ENCODE measurements at places on chromosomes 4 and X. TPM values are rescaled to one million over a fixed set of nuclear protein-coding genes. Genes with fewer than 3 reads are reported as not detected.

DNA sequence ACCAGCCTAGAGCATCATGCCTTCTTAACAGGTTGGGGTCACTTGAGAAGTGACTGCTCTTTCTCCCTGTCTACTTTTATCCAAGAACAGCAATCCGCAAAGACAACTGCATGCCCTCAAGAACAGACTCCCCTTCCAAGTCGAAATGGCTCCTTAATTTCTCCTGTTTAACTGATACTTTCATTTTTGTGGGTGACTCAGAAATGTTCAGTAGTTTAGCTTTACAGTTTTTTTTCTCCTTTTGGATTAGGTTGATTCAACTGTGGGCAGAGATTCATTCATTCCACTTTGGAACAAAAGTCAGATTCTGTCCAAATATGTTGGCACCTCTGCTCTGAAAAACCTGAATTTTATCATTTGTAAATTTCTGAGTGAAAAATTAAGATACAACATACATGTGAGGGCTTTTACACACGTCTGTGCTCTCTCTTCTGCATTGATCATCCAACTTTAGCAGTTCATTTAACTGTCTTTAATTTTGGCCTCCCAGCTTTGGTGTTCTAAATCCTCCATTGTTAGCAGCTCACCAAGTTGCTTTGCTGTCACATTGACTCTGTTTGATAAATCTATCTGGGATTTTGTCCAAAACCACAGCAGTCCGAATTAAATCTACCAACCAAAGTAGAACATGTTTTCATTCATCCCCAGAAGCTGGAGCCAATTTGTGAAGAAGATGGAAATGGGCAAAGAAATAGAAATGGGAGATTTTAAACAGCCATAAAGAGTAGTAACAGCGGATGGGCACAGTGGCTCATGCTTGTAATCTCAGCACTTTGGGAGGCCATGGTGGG is 50.0 kb downstream of the HOPX start:
- H3K27me3 ChIP-seq: no peaks in the 10 kb centered on the region
- DNase-seq: no peak
- no peaks in the 10 kb centered on the region for H3K4me1 ChIP-seq
- no peaks in the 10 kb centered on the region for H3K36me3 ChIP-seq
- no peak overlapping the region for H3K27ac ChIP-seq
- H3K4me3 ChIP-seq: no peak overlapping the region

The RBMXL3 gene
- total RNA-seq: not detected

GRCh38 chrX:121876305-121876704 is 828.9 kb downstream of the GLUD2 start:
- no peaks in the 10 kb centered on the region for H3K4me1 ChIP-seq
- no peaks in the 10 kb centered on the region for H3K27me3 ChIP-seq
- H3K27ac ChIP-seq: no peak overlapping the region

The SPANXB1 gene
- total RNA-seq: not detected

DNA sequence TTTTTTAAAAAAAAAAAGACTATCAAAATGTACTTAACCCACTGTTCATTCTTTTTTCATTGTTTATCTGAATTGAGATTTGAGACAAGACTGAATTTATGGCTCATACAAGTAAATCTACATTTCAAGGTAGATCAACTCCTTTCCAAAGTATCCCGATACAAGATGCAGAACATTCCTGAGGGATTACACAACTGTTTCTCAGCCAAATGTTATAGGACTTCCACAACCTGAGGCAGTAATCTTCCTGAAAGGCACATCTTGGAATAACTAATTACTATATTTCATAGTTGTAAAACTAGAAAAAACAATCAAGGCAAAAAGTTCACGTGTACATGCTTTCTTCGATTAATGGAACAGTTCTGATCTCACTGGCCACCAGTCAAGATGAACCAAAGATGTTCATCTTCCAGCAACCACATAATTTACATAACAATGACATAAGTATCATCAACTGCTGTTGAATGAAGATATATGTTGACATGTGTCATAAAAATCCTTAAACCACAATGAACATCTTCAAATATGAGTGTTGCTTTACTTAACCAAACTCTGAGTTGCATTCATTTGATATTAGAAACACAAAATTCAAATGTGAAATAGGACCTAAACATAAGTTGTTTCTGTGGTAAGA is 225.2 kb upstream of the DKK2 start:
- H3K4me3 ChIP-seq: no peak overlapping the region
- H3K27ac ChIP-seq: no peak overlapping the region
- no peak for DNase-seq

DNA sequence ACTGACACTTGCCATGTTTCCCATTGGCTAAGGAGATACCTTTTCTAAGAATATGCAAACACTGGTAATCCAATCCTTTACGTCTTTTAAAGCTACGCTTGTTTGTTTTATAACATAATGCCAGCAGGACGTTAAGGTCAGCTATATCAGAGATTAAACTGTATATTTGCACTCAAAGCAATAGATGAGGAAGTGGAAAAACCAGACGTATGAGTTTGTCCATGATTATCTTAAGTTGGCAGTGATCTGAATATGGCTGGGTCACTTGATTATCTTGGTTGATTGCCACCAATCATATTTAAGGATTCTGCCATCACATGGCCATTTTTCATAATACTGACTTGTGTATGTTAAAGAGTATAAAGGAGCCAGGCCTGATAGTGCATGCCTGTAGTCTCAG is 19.4 kb downstream of the TMSB4X start:
- H3K4me3 ChIP-seq: no peak overlapping the region
- H3K27me3 ChIP-seq: no peaks in the 10 kb centered on the region
- H3K36me3 ChIP-seq: no peaks in the 10 kb centered on the region
- peaks cover 24% of the 10 kb centered on the region for H3K4me1 ChIP-seq
- H3K27ac ChIP-seq: no peak overlapping the region

DNA sequence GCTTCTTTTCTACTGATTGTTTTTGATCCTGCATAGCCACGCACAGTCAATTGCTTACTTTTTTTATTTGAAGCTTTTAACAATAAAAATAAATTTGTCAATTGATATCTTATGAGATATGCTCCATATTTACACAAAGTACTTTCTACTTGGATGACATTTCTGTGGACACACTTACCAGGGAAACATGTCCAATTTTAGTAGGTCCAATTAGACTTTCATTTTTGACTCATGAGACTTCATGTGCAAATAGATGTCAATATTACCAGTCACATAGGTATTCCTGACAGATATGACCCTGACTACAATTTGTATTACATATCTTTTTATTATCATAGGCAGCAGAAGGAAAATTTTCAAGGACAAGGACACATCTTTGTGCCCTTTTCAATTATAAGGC is 219.9 kb upstream of the ANKRD50 start:
- H3K4me3 ChIP-seq: no peak overlapping the region
- H3K4me1 ChIP-seq: no peaks in the 10 kb centered on the region
- H3K27me3 ChIP-seq: no peaks in the 10 kb centered on the region
- no peak overlapping the region for H3K27ac ChIP-seq

DNA sequence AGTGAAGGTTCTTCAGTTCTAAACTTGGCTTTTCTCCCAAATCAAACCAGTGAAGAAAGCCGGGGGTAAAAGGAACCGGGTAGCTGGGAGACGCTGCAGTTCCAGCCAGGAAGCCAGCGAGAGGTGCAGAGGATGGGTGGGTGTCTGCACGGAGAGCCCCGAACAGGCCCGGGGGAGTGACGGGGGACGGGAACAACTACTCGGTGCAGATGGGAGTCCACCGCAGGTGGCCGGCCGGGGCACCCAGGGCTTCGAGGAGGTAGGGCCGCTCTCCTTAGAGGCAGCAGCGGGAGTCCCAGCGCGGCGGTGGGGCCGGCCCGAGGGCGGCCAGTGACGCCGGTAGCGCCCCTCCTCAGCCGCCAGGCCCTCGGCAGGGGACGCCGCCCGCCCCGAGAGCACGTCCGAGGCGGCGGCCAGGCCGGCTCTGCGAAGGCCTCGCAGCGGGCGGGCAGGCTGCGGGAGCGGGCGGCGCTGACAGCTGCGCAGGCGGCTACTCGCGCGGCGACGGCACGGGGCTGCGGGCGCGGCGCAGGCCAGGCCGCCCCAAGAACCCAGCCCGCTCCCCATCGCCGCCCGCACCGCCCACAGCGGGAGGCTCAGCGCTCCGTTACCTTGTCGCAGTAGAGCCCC is 449 bp downstream of the FBXL5 start:
- H3K36me3 ChIP-seq: no peaks in the 10 kb centered on the region
- H3K4me1 ChIP-seq: peaks cover 63% of the 10 kb centered on the region
- peak overlapping the region; percentile 99 for H3K27ac ChIP-seq
- no peaks in the 10 kb centered on the region for H3K27me3 ChIP-seq
- H3K4me3 ChIP-seq: peak overlapping the region; percentile 80
- DNase-seq: peak; percentile 56

GRCh38 chrX:1393871-1394615 is 2.1 kb upstream of the SLC25A6 start:
- no peak overlapping the region for H3K4me3 ChIP-seq
- no peak overlapping the region for H3K27ac ChIP-seq
- peaks cover 14% of the 10 kb centered on the region for H3K4me1 ChIP-seq
- DNase-seq: no peak
- no peaks in the 10 kb centered on the region for H3K36me3 ChIP-seq
- no peaks in the 10 kb centered on the region for H3K27me3 ChIP-seq

The STIM2 gene
- 10.3 TPM for total RNA-seq

DNA sequence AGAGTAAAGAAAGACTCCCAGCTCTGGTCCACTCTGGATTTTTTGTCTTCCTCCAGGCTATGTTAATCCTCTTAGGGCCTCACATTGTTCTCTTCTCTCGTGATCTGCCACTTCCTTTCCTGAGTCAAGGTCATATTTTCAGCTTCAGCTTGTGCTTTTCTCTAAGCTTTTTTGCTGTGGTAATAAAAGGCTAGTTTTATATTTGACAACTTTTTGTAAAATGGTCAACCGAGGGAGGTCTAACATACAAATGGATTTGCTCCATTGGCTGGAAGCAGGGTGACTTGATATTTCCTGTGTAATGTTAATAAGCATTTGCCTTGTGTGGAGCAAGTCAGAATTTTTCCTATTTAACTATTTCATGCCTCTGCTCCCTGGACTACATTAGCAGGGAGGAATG is 239.7 kb downstream of the RAB28 start:
- no peaks in the 10 kb centered on the region for H3K36me3 ChIP-seq
- H3K27ac ChIP-seq: no peak overlapping the region
- no peaks in the 10 kb centered on the region for H3K4me1 ChIP-seq
- DNase-seq: no peak
- no peaks in the 10 kb centered on the region for H3K27me3 ChIP-seq
- no peak overlapping the region for H3K4me3 ChIP-seq

The ARHGAP24 gene
- total RNA-seq: 4.9 TPM

DNA sequence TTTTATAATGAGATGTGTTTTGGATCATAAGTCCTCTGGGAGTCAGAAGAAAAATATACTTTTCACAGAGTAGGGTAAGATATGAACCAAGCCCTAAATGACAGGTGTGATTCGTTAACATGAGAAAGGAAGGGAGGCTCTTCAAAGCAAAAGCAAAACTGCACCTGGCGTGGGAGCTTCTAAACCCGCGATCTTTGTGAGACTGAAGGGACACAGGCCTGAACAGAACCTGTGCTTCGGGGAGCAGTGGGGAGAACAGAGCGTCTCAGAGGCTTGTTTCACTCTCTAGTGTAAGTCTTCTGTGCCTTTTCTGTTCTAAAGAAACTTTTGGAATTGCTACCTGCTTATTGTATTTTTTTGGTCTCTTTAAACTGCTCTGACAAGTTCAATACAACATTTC is 30.2 kb upstream of the CYP4V2 start:
- H3K4me3 ChIP-seq: no peak overlapping the region
- H3K27ac ChIP-seq: no peak overlapping the region
- H3K4me1 ChIP-seq: no peaks in the 10 kb centered on the region
- no peak for DNase-seq
- no peaks in the 10 kb centered on the region for H3K36me3 ChIP-seq
- H3K27me3 ChIP-seq: no peaks in the 10 kb centered on the region

GRCh38 chrX:49269767-49270248 is at the start of gene PPP1R3F:
PPP1R3F (plus strand) TSS chrX:49269793; CDS start chrX:49269870, 77 bp downstream.
- no peaks in the 10 kb centered on the region for H3K27me3 ChIP-seq
- no peaks in the 10 kb centered on the region for H3K4me1 ChIP-seq
- peak within 1 kb of the TSS; percentile 99 for H3K27ac ChIP-seq
- peak; percentile 20 for DNase-seq

The PNMA5 gene
- total RNA-seq: not detected

The BMPR1B gene
- 7.4 TPM for total RNA-seq

DNA sequence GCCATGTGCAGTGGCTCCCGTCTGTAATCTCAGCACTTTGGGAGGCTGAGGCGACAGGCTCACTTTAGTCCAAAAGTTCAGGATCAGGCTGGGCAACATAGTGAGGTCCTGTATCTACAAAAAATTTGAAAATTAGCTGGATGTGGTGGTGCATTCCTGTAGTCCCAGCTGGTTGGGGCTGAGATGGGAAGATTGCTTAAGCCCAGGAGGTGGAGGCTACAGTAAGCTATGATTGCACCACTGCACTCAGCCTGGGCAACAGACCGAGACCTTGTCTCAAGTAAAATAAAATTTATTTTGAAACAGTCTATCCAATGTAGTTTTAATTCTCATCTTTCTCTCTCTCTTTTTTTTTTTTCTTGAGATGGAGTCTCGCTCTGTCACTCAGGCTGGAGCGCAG is 21.1 kb downstream of the RBM10 start:
- no peak overlapping the region for H3K4me3 ChIP-seq
- H3K4me1 ChIP-seq: no peaks in the 10 kb centered on the region
- H3K27me3 ChIP-seq: no peaks in the 10 kb centered on the region
- peak; percentile 46 for DNase-seq

The FDCSP gene
- total RNA-seq: not detected

The ARAP2 gene
- total RNA-seq: 8.0 TPM

- no peaks in the 10 kb centered on the region for H3K27me3 ChIP-seq
- H3K27ac ChIP-seq: no peak overlapping the region
- H3K36me3 ChIP-seq: no peaks in the 10 kb centered on the region
- peaks cover 4% of the 10 kb centered on the region for H3K4me1 ChIP-seq
- H3K4me3 ChIP-seq: no peak overlapping the region
- DNase-seq: no peak
Measured at GRCh38 chr4:140711910-140712309, 44.3 kb downstream of the TBC1D9 start.

The ABLIM2 gene
- 9.9 TPM for total RNA-seq

DNA sequence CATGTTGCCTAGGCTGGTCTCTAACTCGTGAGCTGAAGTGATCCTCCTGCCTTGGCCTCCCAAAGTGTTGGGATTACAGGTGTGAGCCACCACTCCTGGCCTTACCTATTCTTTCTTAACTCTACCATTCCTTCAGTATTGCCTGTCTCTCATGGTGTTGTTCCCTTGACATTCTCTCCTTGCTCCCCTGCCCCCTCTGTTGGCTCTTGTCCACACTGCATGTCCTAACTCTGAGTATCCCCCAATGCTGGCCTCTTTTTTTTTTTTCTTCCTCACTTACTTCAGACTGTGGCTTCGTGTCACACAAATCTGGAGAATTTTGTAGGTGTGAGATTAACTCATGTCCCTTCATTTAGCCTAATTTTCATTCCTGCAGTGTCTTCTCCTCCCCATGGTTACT is 22.9 kb upstream of the FRMPD4 start:
- no peaks in the 10 kb centered on the region for H3K27me3 ChIP-seq
- H3K4me3 ChIP-seq: no peak overlapping the region
- H3K36me3 ChIP-seq: no peaks in the 10 kb centered on the region
- no peak for DNase-seq
- no peak overlapping the region for H3K27ac ChIP-seq

- H3K36me3 ChIP-seq: no peaks in the 10 kb centered on the region
- H3K27ac ChIP-seq: no peak overlapping the region
- H3K27me3 ChIP-seq: no peaks in the 10 kb centered on the region
- no peak overlapping the region for H3K4me3 ChIP-seq
Measured at GRCh38 chr4:15781427-15782095, 3.4 kb downstream of the CD38 start.

The SCML2 gene
- total RNA-seq: 3.6 TPM

The FAT4 gene
- total RNA-seq: 8.8 TPM

The PRRG3 gene
- not detected for total RNA-seq

The TBC1D8B gene
- total RNA-seq: 61.8 TPM

GRCh38 chr4:87236861-87237260 is 16.4 kb upstream of the KLHL8 start:
- no peak overlapping the region for H3K4me3 ChIP-seq
- no peak overlapping the region for H3K27ac ChIP-seq
- H3K27me3 ChIP-seq: no peaks in the 10 kb centered on the region
- DNase-seq: no peak
- peaks cover 10% of the 10 kb centered on the region for H3K4me1 ChIP-seq

The TBX22 gene
- total RNA-seq: not detected

Measured in adrenal gland (tissue), 19 donors.